ENCODE measurements at places on chromosomes 5 and 9.

GRCh38 chr9:91359734-91360470 lies 1.8 kb downstream of the AUH start:
- DNase-seq, result no peak

DNA sequence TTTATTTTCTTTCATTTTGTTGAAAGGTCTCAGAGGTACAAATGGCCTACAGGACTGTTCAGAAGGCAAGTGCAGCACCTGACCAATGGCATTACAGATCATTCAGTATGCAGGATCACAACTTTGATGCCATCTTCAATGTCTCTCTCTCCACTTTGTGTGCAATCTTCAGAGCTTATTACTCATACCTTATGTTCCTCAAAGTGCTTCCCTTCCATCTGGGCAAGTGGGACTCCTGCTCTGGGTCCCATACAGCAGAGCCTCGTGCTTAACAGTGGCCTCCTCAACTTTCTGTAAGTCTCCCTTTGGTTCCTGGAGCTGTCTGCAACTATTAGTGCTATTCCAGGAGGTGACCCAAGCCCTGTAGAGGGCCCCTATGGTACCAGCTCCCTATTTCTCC lies 358.4 kb upstream of the RPS23 start:
- no peak for DNase-seq

DNA sequence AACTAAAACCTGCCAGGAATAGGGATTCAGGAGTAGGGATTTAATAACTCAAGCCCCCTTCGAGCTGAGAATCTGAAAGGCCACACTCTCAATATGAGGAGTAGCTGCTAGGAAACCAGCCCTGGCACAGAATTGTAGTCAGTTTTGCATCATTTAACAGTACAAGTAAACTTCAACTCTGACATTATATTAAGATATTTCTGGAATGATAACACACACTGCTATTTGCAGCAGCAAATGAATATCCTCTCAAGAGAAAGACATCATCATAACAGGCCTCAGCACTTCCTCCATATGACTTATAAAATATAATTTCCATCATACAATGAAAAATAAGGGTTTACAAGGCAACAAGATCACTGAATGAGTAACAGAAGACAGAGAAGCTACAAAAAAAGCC lies 138.2 kb upstream of the RFX3 start:
- no peak for DNase-seq

DNA sequence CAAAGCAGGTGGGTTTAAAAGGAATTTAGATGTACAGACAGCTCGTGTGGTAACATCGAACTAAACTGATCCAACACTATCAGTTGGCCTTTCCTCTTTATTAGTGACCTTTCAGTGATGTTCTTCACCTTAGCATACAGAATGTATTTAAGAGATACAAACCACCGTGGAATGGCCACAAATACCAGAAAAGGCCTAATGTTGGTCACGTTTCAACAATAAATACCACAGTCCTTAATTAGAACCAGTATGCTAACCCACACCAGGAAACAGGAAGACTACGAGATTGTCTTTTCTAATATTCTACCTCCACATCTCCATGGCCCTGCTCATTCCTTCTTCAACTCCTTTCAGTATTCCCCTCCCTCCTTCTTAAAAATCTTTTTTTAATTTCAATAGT lies 40.4 kb downstream of the GNAQ start:
- DNase-seq, result no peak

DNA sequence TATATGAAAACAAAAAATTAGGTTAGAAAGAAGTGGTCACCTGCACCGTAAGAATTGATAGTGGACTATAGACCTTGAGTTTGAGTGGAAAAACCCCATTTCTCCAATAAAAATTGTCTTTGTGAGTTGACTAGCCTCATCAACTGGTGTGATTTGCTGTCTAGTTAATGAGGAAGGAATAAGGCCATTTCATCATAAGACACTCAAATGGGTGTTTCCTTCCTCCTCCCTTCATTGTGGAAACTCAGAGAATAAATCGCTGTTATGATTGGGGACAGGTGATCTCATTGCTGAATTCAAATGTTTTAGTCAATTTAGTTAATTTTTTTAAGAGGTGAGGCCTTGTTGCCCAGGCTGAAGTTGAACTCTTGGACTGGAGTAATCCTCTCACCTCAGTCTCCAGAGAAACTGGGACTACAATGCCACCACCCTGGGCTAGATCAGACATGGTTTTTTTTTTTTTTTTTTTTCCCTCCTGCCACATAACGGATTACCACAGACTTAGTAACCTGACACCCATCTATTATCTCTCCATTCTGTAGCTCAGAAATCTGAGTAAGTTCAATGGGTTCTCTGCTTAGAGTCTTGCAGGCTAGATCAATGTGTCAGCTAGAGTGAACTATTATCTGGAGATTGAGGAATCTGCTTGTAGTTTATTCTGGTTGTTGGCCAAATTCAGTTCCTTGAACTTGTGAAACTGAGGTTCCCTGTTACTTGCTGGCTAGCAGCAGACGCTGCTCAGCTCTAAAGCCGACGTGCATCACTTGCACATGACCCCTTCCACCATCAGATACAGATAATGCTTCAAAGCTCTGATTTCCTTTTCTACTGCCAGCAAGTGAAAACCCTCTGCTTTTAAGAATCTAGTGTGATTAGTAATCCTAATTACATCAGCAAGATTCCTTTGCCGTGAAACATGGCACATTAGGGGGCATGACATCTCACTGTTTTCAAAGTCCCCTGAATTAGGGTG lies 663.8 kb upstream of the CDH9 start:
- DNase-seq, result no peak

GRCh38 chr9:28163619-28164018 lies 590.3 kb upstream of the C9orf72 start:
- DNase-seq, result no peak
